ENCODE measurements at places on chromosomes 5 and 9. TPM values are rescaled to one million over a fixed set of nuclear protein-coding genes. Genes with fewer than 3 reads are reported as not detected.

The PTPRD gene
- 23.2 TPM for total RNA-seq

The CEP72 gene
- 9.5 TPM for total RNA-seq

The DAP gene
- total RNA-seq = 173 TPM

The FOXD4 gene
- total RNA-seq = 0.42 TPM

The IFNA2 gene
- not detected for total RNA-seq

The GABRA6 gene
- total RNA-seq = not detected

The FCN2 gene
- total RNA-seq = not detected

The SLC6A18 gene
- total RNA-seq = not detected
